ENCODE measurements at places on chromosomes 11 and 22.

- DNase-seq, result no peak
Measured at GRCh38 chr11:91585035-91585801, 639.4 kb upstream of the FAT3 start.

DNA sequence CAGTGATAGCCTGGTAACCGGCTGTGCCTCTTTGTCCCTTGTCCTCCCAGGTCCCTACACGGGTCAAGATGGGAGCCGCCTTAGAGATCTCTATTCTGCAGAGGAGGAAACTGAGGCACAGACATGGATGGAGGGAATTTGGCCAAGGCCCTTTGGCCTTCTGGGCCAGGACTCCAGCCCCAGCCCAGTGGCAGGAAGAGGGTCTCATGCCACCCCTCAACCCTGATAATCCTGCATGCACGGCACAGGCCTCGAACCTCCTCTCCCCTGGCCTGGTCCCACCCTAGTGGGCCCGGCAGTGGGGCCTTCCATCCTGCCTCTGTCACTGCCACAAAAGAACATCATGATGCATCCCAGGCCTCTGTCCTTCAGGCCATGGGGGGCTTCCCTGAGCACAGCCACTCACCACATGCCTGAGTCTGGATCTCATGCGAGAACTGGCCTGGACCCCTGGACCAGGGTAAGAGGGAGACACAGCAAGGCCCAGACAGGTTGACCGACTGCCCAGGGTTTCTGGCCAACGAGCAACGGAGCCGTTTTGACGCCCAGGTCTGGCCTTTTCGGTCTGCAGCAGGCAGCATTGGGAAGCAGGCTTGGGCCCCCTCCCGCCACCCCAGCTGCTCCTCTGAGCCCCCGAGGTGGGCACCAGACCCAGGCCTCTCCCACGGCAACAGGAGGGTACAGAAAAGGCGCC lies 6.5 kb downstream of the LINC01488 start:
- no peak for DNase-seq

- no peak for DNase-seq
Measured at GRCh38 chr22:32882360-32882755, 80.9 kb downstream of the TIMP3 start.

- no peak for DNase-seq
Measured at GRCh38 chr11:60477035-60477445, 15.5 kb upstream of the MS4A12 start.

GRCh38 chr11:114892381-114893197 lies 214.3 kb downstream of the NXPE2 start:
- DNase-seq, result no peak

DNA sequence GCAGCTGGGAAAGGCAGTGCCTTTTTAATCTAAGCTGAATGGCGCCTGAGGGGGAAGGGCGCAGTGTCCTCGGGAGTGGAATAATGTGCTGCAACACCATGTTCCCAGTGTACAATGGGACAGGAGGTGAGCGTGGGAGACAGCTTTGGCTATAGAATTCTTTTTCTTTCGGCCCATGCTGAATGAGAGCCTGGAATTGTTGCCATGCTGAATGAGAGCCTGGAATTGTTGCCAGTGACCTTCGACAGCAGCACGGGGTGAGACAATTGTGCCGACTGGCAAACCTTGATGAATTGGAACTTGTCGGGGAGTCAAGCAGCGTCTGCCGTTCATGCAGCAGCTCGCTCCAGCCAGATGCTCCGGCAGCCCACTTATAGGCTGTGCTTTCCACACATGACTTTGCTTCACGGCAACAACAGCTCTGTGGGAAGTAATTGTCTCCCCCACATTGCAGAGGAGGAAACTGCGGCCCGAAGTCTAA lies 141.4 kb upstream of the E2F8 start:
- DNase-seq, result no peak

DNA sequence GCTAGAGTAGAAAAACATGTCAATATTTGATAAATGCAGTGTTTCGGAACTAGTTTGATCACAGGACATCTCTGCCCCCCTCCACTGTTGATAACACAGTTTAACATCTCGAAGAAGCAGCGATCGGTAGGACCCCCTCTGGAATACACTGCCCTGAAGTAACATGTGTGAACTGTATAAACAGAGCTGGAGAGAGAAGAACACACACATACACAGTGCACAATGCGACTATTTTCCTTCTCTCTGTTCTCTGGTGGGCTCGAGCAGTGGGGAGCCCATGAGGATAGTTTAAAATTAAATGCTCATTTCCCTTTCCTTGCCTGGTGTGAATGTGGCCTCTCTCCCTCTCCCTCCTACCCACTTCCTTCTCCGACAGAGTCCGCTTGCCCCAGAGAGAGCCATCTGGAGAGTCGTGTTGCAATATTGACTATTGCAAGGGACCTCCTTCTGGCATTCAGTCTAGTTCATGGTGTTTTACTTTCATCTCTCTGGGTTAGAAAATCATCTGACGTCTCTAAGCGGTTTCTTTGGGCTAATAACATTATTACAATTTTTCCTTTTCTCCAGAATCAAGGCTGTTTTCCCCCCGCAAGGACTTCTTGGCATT lies 51.6 kb upstream of the BARX2 start:
- DNase-seq, result no peak

- no peak for DNase-seq
Measured at GRCh38 chr22:31574055-31574670, 77.8 kb downstream of the SFI1 start.

All from CD8-positive, alpha-beta T cell (primary cell).